ENCODE measurements at places on chromosomes 5 and 9.

DNA sequence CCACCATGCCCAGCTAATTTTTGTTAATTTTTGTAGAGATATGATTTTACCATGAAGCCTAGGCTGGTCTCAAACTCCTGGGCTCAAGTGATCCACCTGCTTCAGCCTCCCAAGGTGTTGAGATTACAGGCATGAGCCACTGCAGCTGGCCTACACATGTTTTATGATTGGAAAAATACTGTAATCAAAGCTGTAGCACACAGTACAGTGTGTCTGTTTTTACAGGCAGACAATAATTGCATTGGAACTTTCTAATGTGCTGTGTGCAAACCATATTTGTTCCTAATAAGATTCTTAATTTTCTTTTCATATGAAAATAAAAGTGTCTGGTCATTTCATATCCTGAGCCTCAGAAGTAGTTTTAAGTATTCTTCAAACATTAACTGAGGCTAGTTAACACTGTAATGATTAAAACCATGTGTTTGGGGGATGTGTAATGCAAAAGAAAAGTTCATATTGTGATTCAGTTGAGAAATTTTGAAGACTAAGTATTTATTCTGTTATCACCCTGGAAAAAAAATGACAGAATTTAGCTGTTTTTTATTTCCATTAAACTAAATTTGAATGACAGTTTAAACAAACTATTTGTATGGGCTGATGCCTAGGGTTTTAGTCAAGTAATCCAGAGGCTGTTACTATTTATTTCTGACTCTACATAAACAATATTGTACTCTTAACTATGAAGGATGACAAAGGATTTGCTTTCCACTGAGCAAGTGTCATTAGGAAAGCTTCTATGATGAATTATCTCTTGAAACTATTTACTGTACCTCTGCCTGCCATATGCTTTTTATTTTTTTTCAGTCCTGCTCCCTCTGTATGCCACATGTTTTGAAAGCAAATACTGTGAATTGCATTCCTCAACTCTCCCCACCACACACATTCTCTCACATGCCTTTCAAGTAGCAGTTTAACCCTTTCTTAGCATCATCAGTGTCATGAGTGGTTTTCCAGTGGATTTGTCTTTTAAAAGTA is 111.5 kb downstream of the MTREX start:
- no peak for DNase-seq

DNA sequence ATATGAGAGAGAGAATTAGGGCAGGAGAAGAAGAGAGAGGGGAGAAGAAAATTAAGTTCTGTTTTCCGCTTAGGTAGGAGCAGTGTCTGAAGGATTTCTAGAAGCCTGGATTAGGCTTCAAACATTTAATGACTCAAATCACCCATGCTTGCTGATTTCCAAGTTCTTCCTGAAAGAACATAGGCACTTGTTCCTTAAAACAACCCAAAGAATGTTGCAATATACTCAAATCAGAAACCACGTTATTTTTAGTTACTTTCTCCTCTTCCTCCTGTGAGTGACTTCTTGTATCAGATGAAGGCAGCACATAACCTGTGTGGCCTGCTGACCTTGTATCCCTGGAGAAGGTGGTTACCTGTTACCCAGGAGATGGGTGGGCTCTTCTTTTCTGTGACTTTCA is 351.5 kb upstream of the KLF4 start:
- no peak for DNase-seq

GRCh38 chr5:154390746-154391359 is 54.9 kb upstream of the SAP30L start:
- DNase-seq: no peak

DNA sequence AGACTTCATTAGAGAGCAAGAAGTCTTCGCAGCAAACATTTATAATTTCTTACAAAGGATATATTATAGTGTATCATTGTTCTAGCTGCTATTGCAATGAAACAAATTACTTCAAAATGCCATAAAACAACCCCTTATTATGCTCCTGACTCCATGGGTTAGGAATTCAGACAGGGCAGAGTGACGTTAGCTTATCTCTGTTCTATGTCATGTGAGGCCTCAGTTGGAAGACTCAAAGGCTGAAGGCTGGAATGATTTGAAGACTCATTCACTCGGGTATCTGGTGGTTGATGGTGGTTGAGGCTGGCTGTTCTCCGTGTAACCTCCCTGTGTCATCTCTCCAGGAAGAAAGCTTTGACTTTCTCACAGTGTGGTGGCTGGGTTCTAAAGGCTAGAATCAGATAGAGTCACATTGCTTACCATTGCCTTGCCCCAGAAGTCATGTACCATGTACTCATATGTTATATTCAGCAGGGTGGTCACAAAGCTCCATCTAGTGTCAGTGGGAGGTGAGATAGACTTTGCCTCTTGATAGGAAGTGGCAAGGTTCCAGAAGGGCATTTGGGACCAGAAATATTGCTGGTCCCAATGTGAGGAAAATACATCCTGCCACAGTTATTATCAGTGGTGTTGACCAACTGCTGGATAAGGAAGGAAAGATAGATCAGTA is 226.9 kb downstream of the TMEM38B start:
- DNase-seq: no peak

GRCh38 chr9:84823421-84824271 is 154.1 kb downstream of the NTRK2 start:
- no peak for DNase-seq

- no peak for DNase-seq
These were observed 32.4 kb upstream of the NFIB start for GRCh38 chr9:14346231-14346791.

DNA sequence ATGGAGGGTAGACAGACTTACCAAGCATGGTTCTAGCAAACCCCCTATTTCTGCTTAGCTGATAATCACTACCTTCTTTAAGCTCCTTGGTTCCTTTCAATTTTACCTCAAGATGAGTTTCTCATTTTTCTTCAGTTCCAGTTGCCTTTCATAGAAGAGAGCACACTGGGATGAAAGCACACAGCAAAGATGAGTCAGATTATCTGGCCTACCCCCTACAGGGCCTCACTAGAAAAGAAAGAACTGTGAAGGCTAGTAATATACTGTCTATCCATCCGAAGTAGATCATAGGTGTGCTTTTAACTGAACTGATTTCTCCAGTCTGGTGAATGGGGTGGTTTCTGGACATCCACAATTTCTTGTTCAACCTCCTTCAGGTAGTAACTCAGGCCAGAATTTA is 122.5 kb downstream of the TRPM3 start:
- DNase-seq: no peak

DNA sequence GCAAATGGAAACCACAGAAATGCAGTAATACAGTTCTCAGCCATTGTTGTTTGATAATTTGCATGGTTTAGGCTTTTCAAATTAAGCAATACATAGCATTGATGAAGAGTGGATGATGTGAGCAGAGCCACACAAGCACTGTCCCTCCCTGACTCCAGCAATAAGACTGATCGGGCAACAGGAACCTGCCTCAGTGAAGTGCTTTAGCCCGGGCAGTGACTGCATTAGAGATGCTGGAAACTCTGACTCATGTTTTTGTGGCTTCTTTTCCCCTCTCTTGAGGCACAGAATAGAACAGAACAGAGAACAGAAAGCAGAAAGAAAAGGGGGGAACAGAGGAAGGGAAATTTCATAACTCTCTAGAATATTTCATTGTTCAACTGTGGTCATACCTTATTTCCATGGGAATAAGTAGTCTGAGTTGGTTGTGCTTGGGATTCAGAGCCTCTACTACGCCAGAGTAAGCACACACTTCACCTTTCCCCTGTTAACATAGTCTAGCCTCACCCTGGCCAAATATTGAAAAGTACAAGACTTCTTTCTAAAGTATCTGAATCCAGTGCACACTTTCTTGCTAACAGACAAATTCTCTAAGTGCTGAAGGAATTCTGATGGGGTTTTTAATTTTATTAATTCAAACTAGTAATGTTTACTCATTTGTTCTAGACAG is 164.8 kb upstream of the VCAN start:
- no peak for DNase-seq

GRCh38 chr9:121801579-121801978 is 150.1 kb downstream of the DAB2IP start:
- no peak for DNase-seq

DNA sequence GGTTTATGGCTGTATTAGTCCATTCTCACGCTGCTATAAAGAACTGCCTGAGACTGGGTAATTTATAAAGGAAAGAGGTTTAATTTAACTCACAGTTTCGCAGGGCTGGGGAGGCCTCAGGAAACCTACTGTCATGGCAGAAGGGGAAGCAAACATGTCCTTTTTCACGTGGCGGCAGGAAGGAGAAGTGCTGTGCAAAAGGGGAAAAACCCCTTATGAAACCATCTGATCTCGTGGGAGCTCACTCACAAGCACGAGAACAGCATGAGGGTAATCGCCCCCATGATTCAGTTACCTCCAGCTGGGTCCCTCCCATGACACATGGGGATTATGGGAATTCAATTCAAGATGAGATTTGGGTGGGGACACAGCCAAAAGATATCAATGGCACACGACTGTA is 13.9 kb downstream of the LRRC70 start:
- DNase-seq: no peak

GRCh38 chr9:130662970-130663257 is 1.5 kb upstream of the PRDM12 start:
- no peak for DNase-seq

GRCh38 chr9:131853434-131853833 is 113.6 kb upstream of the RAPGEF1 start:
- DNase-seq: no peak

GRCh38 chr9:128459011-128459410 is 3.2 kb downstream of the ODF2 start:
- no peak for DNase-seq

DNA sequence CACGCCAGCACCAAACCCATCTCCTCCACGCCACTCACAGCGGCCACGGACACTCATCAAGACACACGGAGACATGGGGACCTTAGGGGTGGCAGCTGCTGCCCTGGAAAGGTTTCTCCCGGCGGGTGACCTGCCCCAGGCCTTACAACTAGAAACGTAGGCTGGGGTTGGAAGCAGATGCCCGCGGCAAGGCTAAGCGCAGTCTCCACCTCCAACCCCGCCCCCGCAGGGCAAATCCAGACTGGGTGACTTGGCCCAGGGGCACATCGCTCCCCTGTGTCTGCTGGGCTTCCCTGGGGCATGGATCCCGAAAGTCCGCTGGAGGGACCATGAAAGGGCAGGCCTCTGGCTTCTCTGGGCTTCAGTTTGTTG is 12.0 kb upstream of the ASS1 start:
- DNase-seq: no peak

DNA sequence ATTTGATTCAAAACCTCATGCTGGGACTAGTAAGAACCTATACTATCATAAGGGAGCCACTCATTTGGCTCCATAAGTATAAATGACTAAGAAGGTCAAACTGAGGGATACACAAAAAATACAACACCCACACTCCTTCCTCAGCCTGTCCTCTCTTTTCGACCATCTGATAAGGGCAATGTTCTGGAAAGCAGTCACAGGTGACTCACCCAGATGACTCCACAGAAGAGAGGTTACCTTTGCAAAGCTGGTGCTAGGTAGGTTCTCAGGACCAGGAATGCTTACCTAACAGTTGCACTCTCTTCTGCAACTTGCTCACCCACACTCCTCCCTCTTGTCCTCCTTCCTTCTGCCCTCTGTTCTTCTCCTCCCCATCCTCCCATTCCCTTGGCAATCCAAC is 32.9 kb downstream of the LHFPL2 start:
- no peak for DNase-seq

- no peak for DNase-seq
These were observed 58.1 kb downstream of the EBF1 start for GRCh38 chr5:159041444-159042198.

GRCh38 chr5:112257976-112258375 is 161.1 kb downstream of the EPB41L4A start:
- DNase-seq: no peak

GRCh38 chr5:138753794-138754698 is 821 bp downstream of the CTNNA1 start:
- DNase-seq: no peak
